ENCODE measurements at places on chromosomes 4 and X.

DNA sequence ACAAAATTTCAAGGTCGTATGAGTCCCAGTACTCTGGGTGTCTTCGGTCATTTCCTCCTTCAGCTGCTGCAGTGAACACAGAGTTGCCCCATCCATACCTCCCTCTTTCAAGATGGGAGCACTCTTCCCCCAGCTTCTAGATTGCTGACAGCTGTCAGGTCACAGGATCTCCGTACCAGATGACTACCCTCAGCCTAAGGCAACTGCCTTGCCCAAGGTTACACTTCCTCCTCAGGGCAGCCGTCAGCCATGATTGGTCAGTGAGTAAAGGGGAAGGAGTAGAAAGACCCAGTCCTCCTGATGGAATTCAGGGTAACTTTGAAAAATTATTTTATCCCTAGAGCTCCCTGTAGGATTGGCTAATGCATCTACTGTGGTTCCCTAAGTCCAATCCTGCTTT lies 81.6 kb downstream of the NAF1 start:
- no peak for DNase-seq

GRCh38 chr4:4492161-4492847 lies 49.5 kb downstream of the STX18 start:
- DNase-seq = no peak

DNA sequence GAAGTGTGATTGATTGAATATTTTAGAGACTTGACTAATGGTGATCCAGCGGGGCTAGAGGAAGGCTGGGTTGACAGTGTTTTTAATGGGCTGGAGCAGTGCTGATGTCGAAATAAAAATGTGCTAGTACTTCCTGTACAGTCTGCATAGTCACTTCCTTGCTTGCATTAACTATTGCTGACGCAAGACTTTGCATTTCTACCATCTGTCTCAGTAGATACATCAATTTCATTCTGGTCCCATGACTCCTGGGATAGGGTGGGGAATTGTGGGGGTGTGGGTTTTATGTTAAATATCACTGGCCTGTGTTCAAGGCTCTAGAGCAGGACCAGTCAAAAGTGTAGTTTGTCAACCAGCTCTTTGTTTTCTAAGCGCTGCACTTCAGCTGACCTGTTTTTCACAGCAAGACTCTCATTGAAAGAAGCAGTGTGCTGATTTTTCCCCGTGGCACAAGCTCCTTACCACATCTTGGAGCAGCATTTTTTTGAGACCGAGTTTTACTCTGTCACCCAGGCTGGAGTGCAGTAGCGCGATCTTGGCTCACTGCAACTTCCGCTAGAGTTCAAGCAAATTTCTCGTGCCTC lies 35.2 kb upstream of the PHEX start:
- DNase-seq = no peak

DNA sequence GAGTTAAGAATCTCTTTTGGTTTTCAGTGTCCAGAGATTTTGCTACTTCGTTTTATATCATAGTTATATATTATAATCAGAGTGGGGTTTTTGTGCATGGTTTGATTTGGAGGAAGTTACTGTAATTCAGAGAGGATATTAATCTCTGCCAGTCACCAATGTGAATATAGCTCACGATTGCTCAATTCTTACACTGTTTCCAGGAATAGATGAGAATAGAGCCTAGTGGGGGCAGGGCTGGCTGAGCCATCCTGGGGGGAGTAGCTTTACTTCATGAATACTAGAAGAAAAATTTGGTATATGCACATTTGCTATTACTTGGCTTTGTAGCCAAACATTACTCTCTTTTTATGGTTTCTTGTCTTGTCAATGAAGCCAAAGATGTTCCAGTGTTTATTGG lies 60.9 kb upstream of the TRPC3 start:
- no peak for DNase-seq

DNA sequence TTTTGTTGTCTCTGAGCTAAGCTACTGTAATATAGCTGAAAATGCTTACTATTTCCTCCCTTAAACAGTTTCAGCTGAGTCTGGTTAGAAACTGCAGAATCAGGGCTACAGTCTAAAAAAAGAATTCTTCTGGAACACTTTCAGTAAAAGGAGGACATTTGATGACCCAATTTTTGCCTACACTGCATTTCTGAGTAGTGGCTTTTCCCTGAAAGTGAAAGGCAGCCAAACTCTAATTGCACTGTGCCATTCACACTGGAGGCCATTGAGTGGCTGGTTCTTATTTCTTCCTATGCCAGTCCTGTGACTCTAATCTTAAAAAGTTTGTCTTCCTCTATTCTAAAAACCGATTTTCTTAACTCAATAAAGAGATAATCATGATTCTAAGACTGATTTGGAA lies 526.0 kb downstream of the CFAP47 start:
- DNase-seq = no peak

- DNase-seq = no peak
These were observed 7.9 kb downstream of the TRPC3 start for GRCh38 chr4:121943941-121944340.

GRCh38 chrX:1152090-1152489 lies 60.4 kb downstream of the CRLF2 start:
- no peak for DNase-seq

DNA sequence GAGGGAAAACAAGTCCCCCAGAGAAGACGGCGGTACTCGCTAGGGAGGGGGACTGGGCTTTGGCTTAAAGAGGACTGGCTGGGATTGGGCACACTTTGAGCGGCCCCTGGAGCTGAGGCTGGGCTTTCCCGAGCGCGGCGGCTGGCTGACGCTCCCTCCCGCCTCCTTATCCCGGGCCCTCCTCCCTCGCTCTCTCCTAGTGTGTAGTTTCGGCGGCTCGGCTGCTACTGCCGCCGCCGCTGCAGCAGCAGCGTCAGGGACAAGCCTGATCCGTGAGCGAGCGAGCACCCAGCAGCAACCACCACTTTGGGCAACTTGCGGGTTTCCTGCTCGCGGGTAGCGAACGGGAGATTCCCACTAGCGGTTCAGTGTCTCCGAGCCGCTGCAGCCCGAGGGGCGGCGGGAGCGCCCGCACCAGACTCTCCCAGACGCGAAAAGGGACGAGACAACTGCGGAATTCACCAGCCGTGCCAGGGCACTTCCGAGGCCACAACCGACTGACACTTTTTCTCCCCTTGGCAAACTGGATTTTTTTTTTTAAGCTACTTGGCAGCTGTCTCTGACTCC lies 632 bp upstream of the PCDH7 start:
- no peak for DNase-seq

GRCh38 chrX:96692890-96693289 lies 8.2 kb downstream of the DIAPH2 start:
- no peak for DNase-seq

DNA sequence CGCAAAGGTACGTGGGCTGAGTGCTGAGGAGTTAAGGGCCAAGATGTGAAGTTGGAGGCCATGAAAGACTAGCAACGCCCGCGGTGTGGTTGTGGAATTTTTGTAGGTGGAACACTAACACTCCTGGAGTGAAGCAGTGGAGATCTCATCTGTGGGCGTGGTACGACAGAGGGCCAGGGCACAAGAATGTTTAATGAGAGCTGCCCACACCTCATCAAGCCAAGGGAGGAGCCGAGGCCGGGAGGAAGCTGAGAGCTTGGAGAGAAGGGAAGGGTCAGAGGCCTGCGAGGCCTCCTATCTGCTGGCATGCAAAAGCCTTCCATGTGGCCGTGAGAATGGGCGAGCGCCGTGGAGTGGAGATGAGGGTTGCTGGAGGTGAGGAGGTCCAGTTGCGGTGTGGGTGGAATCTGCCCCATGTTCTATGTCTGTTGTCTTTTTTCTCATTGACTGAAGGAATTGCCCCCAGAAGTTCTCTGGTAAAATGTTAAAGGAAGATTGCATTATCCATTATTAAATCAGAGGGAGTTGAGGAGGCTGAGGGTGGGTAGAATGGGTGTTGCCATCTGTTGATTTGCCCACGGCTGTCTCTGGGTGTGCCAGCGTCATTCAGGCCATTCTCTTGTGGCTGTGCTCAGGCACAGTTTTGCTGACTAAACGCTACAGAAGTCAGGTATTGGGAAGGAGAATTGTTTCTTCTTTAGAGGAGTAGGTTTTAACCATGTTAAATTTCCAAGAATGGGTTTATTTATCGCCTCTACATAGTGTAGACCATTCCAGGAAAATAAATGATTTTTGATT lies 19.8 kb downstream of the SNX25 start:
- no peak for DNase-seq

GRCh38 chrX:53287493-53288138 lies 6.2 kb upstream of the IQSEC2 start:
- peak; percentile 6 for DNase-seq

Measured in stimulated activated CD8-positive, alpha-beta memory T cell treated with anti-CD3 and anti-CD28 coated beads, Interleukin-7, amount 100 ng/mL, for 1 hour (primary cell).